ENCODE measurements at places on chromosomes 11 and 22.

DNA sequence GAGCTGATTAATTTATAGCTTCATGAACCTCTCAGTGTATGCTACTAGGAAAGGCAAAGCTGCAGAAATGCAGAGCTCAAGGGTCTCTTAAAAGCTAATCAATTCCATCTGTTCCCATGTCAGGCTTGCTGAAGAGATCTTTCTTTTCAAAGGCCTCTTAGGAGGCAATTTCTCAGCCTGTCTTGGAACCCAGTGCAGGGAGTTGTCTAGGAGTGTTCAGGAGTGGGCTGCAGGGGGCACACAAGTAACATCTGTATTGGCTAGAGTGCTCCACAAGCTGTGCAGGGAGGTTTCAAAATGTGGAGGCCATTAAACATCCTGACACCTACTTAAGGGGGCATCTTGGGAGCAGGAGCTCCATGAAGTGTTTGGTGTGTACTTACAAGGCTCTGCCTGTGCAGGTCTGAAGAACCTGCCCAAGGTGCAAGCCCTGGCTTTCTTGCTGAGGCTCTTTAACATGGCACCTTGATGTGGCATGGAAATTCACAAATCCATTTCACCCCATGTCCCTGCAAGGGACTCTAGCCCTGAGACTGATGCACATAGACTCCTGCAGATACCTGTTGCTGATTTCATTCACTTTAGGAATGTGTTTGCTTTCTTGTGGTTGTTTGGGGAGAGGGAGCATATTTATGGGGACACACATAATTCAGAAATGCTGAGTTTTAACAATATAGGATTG, 134.7 kb downstream of the ME3 start:
- DNase-seq = no peak

DNA sequence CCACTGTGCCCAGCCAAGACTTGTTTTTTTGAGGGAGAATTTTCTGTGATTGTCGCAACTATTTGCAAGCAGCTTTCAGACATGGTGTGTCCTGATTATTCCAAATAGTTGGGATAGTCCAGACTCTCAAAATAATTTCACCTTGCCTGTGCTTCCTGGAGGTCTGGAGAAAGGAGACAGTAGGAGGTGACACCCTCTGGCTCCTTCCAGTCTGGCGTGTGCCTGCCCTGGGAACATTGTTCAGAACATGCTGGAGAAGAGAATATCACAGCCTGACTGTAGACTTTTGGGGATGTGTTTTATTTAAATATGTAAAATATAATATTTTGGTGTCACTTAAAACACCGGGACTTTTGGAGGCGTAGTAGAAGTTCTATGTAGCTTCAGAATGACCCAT, 14.9 kb downstream of the ZNRF3 start:
- no peak for DNase-seq

GRCh38 chr11:84817998-84818397, 809.1 kb downstream of the DLG2 start:
- DNase-seq = no peak

DNA sequence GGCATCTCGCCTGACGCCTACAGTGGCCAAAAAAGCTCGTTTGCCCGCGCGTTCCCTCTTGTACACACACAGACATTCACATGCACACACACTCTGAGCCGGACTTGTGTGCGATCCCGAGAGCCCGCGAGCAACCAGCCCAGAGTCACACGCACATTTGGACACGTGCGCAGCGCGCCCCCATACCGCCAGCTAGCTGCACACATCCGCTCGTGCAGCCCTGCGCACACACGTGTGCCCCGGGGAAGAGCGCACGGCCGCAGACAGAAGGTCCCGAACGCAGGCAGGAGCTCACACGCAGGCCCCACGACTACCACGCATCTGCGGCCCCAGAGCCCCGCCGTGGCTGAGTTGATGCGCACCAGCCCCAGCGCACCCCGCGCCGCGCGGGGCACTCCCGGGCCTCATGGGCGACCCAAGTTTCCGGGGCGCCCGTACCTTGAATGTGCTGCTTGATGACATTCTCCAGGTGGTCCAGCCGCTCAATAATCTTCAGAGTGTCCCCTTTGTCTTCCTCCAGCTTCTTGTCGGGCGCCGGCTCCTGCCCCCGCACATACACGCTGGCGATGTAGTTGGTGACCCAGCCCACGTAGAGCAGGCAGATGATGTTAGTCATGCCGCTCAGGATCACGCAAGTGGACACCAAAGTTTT, 758 bp downstream of the GALNT18 start:
- DNase-seq = peak; percentile 73

GRCh38 chr11:34629711-34630110, 8.8 kb downstream of the EHF start:
- no peak for DNase-seq

DNA sequence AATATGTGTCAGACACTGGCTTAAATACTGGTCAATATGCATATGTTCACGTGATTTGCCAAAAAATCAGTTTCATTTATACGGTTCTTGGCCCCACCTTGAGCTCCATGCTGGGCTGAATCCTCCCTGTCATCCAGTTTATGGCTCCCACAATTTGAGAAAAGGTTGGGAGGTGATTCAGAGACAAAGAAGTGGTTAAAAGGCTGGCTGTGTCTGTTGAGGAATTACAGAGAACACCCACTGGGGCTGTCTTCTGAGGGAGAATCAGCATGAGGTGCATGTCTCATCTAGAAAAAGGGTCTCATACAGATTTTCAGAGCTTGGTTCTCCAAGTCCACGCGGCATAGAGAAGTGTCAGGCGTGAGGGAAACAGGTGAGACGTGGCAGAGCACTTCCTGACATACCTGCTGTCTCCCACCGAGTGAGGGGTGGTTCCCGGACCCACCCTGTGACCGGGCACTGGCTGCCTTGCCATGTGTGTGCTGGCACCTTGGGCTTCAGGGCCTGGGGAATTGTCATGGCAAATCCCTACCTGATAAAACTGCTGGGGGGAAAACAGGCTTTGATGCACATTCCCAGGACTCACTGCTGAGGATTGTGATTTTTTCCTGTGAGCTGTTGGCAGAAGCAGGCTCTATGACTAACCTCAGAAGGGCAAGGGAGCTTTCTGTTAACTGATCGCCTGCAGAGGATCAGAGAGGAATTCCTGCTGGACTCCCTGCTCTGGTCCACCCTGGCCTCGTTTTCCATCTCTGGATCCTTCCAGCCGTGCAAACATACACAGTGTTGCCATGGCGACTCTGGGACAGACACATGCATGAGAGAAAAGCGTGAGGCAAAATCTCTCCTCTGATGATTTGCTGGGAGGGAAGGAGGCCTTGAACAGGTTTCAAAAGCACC, 223.6 kb downstream of the ADAMTS15 start:
- no peak for DNase-seq

GRCh38 chr11:12744826-12745502, 70.7 kb downstream of the TEAD1 start:
- peak; percentile 84 for DNase-seq

DNA sequence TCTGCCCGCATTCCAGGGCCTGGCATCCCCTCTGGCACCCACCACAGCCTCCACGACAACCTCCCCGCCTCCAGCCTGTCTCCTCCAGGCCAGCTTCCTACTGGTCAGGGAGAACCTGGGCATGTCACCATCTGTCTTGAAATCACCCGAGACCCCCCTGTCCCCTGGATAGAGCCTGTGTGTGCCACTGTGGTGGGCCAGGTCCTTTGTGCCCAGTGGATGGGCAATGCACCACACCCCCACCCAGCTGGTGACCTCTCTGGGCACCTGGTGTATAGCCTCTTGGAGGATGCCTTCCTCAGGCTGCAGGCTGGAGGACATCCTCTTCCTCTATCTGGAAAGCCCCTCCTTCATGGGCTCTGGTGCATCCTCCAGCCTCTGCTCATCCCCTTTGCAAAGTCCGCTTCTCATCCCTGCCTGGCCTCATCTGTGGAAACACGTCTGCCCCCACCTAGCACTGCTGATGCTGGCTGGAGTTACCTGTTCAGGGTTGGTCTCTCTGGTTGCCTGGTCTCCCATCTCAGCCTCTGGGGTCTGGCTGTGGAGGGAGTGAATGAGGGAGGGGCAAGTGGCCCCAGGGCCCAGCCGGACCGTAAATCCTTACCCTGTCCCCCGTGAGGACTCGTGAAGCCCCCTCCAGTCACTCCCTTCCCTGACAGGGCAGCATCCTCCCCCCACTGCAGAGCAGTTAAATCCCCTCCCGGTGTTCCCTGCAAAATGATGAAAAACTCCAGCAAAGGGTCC, 589.6 kb downstream of the TBC1D22A start:
- DNase-seq = no peak

DNA sequence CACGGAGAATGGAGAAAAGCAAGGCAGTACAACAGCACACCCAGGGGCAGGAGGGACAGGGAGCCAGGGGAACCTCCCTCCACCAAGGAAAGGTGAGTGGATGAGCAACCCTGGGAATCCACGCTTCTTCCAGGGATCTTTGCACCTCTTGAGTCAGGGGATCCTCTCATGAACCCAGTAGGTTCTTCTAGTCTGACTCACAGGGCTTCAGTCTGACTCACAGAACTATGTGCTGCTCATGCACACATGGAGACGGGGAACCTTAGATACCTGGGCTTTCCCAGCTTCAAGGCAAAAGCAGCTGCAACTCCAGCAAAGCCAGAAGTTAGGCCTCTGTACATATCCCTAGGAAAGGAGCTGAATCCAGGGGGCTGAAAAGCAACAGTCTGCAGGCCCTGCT, 1021.4 kb upstream of the TENM4 start:
- no peak for DNase-seq

GRCh38 chr11:60912223-60912850, 1.6 kb upstream of the TMEM109 start:
- no peak for DNase-seq

DNA sequence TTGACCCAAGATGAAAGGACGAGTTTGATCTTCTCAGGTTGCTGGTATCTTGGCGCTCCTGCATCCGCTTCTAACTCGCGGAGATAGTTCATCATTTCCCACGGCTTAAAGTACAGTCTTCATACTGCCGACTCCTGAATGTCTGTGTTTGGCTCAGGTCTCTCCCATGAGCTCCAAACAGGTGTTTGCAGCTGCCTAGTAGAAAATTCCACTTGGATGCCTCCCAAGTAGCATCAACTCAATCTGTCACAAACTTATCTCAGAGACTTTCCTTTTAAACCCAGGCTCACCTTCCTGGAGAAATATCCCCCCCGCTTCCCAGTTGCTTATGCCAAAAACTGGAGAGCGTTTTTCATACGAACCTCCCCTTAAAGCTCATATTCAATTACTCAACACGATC, 986.5 kb downstream of the TBC1D22A start:
- DNase-seq = no peak

DNA sequence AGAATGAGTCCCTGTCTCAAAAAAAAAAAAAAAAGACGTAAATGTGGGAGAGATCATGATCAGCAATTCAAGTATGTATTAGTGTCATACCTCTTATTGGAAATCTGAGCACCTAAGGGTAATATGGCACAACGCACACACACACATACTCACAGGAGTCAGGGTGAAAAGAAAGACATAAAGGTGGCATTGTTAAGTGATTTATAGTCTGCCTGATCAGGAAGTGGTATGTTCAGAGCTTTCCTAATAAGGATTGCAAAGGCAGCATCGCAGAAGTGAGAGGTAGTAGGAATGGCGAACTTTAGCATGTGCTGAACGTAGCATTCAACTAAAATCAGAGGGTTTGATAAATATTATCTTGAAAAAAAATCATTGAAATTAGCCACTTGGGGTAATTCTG, 854.3 kb downstream of the METTL15 start:
- no peak for DNase-seq

GRCh38 chr11:17613983-17614382, 66.9 kb downstream of the OTOG start:
- no peak for DNase-seq

- peak; percentile 70 for DNase-seq
Measured at GRCh38 chr11:67372993-67373647, at the start of gene CLCF1. TSS of gene CLCF1 (minus strand) at chr11:67373598. CDS start at chr11:67373539, 59 bp downstream.

- no peak for DNase-seq
Measured at GRCh38 chr22:49824936-49825335, 2.7 kb downstream of the BRD1 start.

DNA sequence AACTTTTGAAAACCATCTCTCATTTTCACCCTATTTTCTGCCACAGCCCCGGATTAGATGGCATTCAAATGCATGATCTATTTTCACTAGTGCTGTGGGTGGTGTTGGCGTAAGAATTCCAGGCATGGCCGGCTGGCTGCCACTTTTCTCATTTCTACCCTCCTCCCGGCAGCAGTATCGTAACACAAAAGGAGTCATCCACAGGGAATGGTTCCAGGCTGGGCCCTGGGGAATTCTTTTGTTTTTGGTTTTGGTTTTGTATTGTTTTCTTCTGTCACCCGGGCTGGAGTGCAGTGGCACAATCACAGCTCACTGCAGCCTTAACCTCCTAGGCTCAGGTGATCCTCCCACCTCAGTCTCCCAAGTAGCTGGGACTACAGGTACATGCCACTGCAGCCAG, 13.8 kb downstream of the JAML start:
- DNase-seq = no peak

Measured in RPMI8226 (cell line).